ENCODE measurements at places on chromosomes 16 and 17.

- H3K27ac ChIP-seq: no peak overlapping the region
- H3K27me3 ChIP-seq: peaks cover 5% of the 10 kb centered on the region
- peaks cover 14% of the 10 kb centered on the region for H3K4me1 ChIP-seq
- no peak overlapping the region for H3K4me3 ChIP-seq
- DNase-seq: no peak
- peaks cover 16% of the 10 kb centered on the region for H3K36me3 ChIP-seq
Measured at GRCh38 chr17:74491626-74492025, 25.2 kb downstream of the CD300A start.

GRCh38 chr16:15897834-15898254 lies 9.4 kb upstream of the CEP20 start:
- H3K27ac ChIP-seq: peak overlapping the region; percentile 90
- no peaks in the 10 kb centered on the region for H3K36me3 ChIP-seq
- no peaks in the 10 kb centered on the region for H3K27me3 ChIP-seq
- DNase-seq: peak; percentile 71
- peaks cover 43% of the 10 kb centered on the region for H3K4me1 ChIP-seq
- peak overlapping the region; percentile 79 for H3K4me3 ChIP-seq

DNA sequence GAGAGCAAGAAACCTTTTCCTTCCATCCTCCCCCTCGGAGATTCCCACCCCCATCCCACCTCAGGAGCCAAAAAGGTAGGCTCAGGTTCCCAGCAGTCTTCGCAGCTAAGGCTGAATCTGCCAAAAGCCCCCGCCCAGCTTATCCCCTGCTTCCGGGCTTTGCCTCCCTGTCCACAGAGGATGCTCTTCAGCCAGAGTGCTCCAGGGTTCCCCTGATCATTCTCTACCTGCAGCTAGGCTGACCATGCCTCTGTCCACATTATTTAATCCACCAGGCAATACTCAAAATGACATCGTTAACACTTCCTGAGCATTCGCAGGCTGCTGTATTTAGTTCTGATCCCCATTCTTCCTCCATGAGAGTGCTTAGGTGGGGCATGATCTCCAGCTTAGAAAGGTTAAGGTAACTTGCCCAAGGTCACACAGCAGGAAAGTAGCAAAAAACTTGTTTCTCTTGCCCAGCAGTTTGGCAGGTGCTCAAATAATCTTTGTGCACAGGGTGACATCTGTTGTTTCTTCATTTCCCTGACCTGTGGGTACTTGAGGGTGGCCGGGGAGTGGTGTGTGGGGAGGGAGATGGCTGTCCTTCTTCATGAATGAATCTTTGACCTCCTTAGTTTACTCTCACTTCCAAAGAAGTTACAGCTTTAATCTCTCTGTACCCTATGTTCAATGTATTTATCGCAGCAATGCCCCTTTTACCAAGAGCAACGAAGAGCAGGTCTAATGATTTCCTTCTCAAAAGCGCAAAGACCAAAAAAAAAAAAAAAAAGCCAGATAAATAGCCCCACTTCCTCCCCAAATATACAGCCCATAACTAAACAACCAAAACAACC lies 848 bp upstream of the TBKBP1 start:
- H3K27me3 ChIP-seq: peaks cover 14% of the 10 kb centered on the region
- peaks cover 20% of the 10 kb centered on the region for H3K4me1 ChIP-seq
- H3K27ac ChIP-seq: peak overlapping the region; percentile 12

GRCh38 chr16:74046524-74046923 lies 250.1 kb upstream of the PSMD7 start:
- DNase-seq: no peak
- no peak overlapping the region for H3K27ac ChIP-seq
- no peak overlapping the region for H3K4me3 ChIP-seq
- H3K36me3 ChIP-seq: no peaks in the 10 kb centered on the region

DNA sequence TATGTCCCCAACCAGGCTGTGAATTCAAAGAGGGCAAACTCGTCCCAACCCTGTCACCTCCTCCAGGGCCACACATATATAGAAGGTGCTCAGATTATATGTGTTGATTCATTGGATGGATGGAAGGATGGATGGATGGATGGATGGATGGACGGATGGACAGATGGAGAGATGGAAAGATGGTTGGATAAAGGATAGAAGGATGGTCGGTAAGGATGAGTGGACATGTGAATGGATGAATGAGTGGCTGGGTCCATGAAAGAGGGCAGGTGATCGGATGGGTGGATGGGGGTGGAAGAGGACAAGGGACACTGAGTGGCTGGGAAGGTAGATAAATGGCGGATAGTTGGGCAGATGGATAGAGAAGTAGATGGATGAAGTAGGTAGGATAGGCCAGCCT lies 30.1 kb downstream of the TRPV3 start:
- no peaks in the 10 kb centered on the region for H3K36me3 ChIP-seq
- H3K4me1 ChIP-seq: no peaks in the 10 kb centered on the region
- no peak for DNase-seq
- no peak overlapping the region for H3K4me3 ChIP-seq
- no peaks in the 10 kb centered on the region for H3K27me3 ChIP-seq

DNA sequence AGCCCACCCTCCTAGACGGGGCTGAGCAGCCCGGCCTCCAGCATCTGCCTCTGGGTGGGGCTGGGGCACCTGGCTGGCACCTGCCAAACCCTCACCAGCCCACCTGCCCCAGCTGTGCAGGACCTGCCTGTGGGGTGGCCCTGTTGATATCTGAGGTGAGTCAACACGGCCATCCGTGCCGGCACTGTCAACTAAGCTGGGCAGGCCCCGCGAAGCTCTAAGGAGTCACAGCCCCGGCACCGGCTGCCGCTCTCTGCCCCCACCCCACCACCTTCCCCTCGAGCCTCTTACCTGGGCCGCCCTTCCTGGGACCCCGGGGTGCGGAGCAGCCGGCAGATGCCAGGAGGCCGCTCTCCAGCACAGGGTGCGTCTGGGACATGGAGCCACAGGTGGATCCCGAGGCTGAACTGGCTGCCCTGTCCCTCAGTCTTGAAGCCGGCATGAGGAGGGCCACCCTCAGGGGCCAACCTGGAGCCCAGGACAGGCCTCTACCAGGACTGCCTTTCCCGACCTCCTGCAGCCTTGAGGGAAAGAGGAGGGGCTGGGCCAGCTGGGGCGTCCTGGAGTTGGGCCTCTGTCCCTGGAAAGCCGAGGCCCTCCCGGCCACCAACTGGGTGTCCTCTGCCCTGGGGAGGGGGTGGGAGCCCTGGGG lies 515 bp downstream of the CBFA2T3 start:
- peaks cover 22% of the 10 kb centered on the region for H3K27me3 ChIP-seq
- no peaks in the 10 kb centered on the region for H3K36me3 ChIP-seq
- no peak overlapping the region for H3K27ac ChIP-seq
- DNase-seq: no peak
- H3K4me3 ChIP-seq: no peak overlapping the region
- peaks cover 3% of the 10 kb centered on the region for H3K4me1 ChIP-seq

- DNase-seq: peak; percentile 23
- no peaks in the 10 kb centered on the region for H3K36me3 ChIP-seq
- H3K27me3 ChIP-seq: peaks cover 30% of the 10 kb centered on the region
- H3K4me3 ChIP-seq: no peak overlapping the region
Measured at GRCh38 chr16:24253192-24253591, 2.9 kb upstream of the CACNG3 start.

DNA sequence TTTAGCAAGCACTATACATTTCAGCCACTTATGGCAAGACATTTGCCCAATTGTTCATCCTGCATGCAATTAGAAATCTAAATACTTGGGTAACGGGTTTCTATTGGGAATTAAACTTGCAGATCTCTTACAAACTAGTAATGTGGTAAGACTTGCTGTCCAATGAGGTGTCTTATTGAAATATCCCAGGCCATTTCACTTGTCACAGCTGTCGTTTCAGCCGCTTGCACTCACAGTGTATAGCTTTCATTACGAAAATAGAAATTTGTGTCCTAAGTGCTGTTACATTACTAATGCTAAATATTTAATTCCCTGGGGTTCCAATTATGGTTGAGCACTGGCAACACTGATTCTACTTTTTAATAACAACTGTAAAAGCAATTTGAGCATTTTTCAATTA lies 40.3 kb upstream of the IRX5 start:
- H3K27me3 ChIP-seq: no peaks in the 10 kb centered on the region
- no peak overlapping the region for H3K27ac ChIP-seq
- no peak for DNase-seq
- no peaks in the 10 kb centered on the region for H3K4me1 ChIP-seq

DNA sequence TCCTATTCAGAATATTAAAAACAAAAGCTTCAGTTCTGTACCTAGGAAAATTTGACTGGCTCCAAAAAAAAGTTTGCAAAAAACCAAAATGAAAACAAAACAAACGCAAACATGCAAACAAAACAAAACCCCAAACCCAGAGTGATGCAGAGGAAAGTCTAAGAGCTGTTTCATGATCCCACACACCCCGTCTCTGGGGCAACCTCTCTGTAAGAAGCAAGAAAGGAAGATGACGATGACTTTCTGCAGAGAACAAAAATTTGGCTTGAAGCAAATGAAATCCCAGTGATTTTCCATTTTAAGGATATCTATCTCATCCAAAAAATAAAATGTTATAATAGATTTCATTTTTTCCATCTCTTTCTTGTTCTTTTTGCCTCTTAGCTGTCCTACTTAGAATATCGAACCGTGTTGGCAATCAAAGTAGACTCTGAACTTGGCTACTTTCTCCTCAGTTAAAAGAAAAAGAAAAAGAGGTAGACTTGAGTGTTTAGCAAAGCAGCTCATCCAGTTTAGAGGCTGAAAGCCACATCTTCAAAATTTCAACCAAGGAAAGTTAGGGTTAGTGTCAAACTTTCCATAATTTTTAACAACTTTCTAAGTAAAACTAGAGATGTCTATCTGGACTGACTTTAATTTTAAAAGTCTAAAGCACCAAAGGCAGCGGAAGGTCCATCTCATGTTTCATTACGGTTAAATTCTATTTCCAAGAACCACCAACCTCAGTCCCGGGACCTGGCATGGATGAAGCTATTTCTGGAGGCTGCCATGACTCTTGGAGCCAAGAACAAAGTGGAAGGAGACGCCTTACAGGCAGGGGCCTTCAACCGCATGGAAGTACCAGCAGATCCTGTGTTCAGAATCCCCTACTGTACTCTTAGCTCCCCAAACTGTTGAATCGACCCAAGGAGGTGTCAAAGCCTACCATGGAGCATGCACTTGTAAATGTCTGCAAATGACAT lies 180.8 kb downstream of the XYLT1 start:
- H3K36me3 ChIP-seq: peaks cover 10% of the 10 kb centered on the region
- no peak overlapping the region for H3K27ac ChIP-seq
- no peaks in the 10 kb centered on the region for H3K27me3 ChIP-seq
- peaks cover 6% of the 10 kb centered on the region for H3K4me1 ChIP-seq

DNA sequence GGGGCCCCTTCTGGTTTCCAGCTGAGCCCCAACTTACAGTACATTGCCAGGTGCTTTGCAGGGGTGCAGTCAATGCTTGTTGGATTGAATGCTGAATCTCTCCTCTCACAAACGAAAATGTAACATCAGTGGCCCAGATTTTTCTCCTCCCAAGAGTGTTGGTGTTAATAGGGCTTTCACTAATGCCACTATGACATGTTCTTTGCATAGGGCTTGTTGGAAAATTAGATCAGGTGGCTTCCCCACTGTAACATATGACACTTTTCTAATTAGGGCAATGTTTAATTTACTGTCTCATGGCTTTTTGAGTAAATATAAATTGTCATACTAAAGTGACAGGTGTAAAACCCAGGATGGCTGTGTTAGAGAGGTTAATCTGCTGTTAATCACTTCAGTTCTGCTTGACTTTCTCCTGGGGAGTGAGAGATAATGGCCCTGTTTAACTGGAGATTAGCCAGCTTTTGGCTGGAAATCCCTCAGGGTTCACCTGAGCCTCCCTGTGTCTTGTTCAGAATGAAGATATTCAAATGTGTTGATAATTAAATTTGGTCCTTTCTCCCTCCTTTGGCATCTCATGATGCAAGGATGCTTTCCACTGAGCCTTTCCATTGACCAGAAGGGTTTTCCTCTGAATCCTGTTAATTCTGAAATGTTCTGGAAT lies 502.3 kb downstream of the RBFOX1 start:
- H3K4me1 ChIP-seq: no peaks in the 10 kb centered on the region
- H3K27ac ChIP-seq: no peak overlapping the region
- no peaks in the 10 kb centered on the region for H3K27me3 ChIP-seq
- H3K4me3 ChIP-seq: no peak overlapping the region

GRCh38 chr16:85264752-85265151 lies 152.5 kb upstream of the CIBAR2 start:
- no peak overlapping the region for H3K4me3 ChIP-seq
- peaks cover 9% of the 10 kb centered on the region for H3K27me3 ChIP-seq
- H3K27ac ChIP-seq: no peak overlapping the region
- no peaks in the 10 kb centered on the region for H3K36me3 ChIP-seq
- H3K4me1 ChIP-seq: no peaks in the 10 kb centered on the region
- no peak for DNase-seq

DNA sequence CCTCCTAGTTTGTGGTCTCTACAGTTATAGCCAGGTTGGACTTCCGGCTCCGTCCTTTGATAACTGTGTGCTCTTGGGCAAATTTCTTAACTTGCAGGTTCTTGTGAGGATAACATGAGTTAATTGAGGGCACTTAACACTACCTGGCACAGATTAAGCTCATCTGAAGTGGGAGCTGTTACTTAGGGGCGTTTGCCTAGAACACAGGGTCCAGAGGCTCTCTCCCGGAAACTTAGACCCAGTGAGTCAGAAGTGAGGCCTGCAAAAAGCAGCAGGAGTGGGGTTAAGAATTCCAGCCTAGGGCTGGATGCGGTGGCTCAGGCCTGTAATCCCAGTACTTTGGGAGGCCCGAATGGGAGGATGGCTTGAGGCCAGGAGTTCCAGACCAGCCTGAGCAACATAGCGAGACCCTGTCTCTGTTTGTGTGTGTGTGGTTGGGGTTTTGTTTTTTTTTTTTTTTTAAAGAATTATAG lies 1.4 kb downstream of the MVP start:
- peaks cover 48% of the 10 kb centered on the region for H3K36me3 ChIP-seq
- peak overlapping the region; percentile 98 for H3K4me3 ChIP-seq
- H3K27me3 ChIP-seq: no peaks in the 10 kb centered on the region
- H3K4me1 ChIP-seq: peaks cover 43% of the 10 kb centered on the region
- peak overlapping the region; percentile 88 for H3K27ac ChIP-seq
- no peak for DNase-seq

DNA sequence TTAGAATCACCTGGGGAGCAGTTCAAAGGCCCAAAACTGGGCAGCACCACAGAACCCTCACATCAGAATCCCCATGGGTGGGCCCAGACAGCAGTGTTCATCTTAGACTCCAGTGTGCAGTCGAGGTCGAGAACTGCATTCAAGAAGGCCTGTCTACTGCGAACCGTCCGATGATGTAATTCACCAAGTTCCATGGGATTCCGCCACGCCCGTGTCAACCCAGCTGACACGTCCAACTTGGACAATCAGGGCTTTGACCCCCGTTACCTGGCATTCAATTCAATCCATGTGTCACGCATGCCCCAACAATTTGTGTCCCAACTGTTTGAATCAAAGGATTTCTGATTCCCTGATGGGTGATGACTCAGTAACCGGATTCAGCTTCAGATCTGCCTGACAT lies 9.2 kb downstream of the HSBP1 start:
- no peak overlapping the region for H3K4me3 ChIP-seq
- peaks cover 7% of the 10 kb centered on the region for H3K36me3 ChIP-seq
- no peaks in the 10 kb centered on the region for H3K4me1 ChIP-seq

- DNase-seq: peak; percentile 45
- peaks cover 26% of the 10 kb centered on the region for H3K36me3 ChIP-seq
- H3K27ac ChIP-seq: no peak overlapping the region
- H3K4me1 ChIP-seq: peaks cover 13% of the 10 kb centered on the region
- no peaks in the 10 kb centered on the region for H3K27me3 ChIP-seq
Measured at GRCh38 chr17:7886227-7887037, 2.2 kb upstream of the CHD3 start.

Measured in T-helper 2 cell treated with Interferon-gamma antibody and Interleukin-4, amounts not matched to agents 5 μg/mL and 100 μg/mL, for 36 hours (primary cell).